IPS-NIHi11 (cell line): ENCODE measurements at places on chromosomes 12 and 14.

- peak; percentile 31 for DNase-seq
Observed at GRCh38 chr12:96195845-96196451, 1.8 kb downstream of the ELK3 start.

DNA sequence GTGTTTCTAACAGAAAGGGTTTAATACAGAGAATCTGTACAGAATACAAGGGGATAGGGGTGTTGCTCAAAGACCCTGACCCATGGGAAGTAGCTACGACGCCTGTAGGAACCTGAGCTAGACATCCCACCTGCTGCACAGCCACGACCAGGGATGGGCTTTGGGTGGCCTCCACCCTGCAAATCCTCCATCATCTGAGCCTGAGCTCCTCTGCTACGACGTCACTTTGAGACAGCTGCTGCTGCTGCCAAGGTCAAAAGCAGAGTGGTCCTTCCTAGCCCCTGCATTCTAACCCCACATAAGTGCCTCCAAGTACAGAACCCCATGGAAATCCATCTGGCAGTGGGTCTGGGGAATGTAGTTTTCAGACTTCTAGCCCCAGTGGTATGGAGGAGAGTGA is 43.8 kb downstream of the JAG2 start:
- DNase-seq = no peak

GRCh38 chr12:119841433-119842210 is 35.5 kb downstream of the CIT start:
- DNase-seq = no peak

- peak; percentile 49 for DNase-seq
Observed at GRCh38 chr12:32107359-32108267, 966 bp downstream of the BICD1 start.

DNA sequence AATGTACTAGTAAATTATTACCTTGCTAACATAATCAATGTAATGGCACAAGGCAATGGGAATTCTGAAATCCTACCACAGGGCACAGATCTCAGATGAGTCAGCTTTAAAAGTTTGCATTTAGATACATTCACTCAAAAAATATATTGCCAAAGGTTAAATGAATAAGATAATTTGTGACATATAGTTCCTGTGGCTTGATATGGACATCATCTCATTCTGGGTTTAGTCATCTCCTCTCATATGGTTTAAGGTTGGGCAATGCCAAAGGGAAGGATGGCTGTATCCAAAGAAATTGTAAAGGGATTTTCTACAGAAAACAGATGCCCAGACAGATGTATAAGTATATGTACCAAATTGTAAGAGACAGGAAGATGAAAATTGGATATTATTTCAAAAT is 1065.0 kb downstream of the LRFN5 start:
- no peak for DNase-seq

- DNase-seq = no peak
Observed at GRCh38 chr12:42886160-42886559, 296.6 kb upstream of the PRICKLE1 start.

DNA sequence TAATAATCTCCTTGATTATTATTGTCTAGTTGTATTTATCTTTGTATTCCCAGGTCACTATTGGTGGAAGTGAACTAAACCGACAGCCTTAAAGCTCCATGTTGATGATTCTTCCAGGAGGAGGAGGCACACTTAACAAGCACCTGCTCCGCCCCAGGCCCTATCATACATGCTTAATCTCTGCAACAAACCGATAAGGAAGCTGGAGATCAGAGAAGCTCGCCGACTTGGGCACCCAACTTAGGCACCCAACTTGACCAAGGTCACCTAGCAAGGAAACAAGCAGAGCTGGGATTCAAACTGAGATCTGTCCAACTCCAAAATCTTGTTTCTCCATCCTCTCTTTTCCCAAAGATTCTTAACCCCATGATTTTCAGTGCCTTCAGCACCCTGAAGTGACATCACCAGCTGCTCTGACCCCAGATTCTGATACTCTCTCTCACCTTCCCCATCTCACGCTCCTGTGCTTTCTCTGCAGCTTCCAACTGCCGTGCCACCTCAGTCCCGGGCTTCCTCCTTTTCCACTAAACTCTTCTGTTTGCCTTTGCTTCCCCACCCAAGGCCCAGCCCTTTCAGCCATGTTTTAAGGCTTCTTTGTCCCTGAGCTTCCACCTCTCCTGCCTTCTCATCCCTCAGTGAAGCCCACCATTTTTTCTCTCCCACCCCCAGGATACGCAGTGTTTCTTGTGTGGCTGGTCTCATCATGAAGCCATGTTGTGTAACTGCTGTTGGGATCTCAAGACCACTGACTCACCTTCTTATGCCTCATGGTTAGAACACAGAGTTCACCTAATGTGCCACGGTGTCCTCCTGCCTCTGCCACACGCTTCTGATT is 6.6 kb upstream of the KRT18 start:
- DNase-seq = no peak

DNA sequence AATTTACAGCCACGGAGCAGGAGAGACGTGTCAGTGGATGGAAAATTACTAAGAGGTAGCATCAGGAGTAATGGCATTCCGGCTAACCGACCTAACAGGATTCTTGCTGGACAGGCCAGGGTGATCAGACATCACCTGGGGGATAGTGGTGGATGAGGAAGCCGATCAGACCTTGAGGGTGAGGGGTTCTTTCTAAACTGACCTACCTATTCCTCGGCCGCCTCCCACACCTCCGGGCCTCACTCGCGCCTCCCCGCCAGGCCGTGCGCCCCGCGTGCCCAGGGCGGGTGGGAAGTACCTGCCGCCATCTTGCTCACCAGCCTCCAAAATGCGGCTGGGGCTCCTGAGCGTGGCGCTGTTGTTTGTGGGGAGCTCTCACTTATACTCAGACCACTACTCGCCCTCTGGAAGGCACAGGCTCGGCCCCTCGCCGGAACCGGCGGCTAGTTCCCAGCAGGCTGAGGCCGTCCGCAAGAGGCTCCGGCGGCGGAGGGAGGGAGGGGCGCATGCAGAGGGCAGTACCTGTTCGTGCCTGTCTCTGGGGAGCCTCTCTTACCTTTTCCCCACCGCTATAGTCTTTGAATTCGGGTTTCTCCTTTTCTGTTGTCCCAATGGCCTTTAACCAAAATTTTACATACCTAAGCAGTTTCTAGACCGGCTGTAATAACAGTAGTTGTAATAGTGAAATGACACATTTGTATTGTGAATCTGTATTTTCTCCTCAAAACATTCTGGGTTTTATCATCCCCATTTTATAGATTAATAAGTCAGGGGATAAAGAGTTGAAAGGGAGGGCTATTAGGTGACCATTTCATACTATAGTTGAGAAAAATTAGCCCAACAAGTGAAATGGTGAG is at the start of gene TMPRSS12:
Gene TMPRSS12 (plus strand): TSS at position 290 of the 857 bp plus-strand sequence. CDS start 39 bp downstream, at position 329.
- peak; percentile 19 for DNase-seq
